ENCODE measurements at places on chromosomes 2 and 18.

DNA sequence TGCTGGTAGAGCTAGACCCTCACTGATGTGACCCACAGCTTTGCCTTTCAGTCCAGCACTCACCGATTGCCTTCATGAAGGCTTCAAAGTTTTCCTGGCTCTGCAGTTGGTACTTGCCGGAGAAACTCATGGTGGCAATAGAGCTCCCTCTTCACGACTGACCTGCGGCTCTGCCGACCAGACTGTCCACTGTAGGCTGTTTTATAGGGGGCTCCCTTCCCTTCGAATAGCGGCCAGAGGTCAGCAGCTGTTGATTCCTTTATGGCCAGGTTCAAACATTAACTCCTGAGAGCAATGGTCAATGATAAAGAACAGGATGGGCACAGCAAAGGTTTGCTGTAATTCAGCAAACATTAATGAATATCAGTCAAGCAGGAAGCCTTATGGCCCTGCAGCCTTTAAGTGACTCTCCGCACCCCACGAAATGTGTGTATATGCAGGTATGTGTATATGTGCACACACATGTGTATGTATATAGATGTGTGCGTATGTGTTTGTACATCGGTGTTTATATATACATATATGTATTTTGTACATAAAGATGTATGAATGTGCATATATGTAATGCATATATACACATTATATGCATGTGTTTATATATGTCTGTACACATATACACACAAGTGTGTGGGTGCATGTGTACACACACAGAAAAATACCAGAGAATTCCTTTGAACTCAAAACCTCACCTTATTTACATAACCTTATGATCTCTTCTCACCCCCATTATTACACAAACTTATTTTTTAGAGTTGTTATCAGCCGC, at the start of gene FABP1:
TSS of gene FABP1 (minus strand) at position 175 of the 766 bp plus-strand sequence. CDS start at position 130, 45 bp downstream.
- no peak for DNase-seq

DNA sequence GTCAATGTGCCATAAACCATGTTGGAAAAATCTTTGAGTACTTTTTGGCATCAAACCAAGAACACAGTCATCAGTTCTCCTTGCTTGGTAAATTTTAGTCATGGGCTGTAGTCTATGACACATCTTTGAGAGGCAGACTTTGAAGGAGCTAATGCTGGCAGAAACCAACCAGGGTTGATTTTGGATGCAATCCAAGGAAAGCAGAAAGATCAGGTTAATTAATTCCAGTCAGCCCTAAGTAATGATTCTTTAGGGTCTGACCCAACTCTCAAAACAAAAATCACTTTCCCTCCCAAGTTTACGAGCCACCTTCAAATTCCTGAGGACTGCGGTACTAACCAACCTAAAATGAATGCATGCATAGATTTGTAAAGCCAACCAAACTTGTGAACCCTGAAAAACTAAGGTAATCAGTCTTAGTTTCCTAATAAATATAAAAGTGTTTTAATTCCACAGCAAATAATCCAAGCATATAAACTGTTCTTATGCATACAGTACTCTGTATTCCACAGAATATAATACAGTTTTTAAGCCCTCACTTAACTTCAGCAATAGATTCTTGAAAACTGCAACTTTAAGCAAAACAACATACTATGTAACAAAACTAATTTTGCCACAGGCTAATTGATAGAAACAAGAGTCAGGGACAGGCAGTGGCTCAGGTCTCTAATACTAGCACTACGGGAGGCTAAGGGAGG, 22.0 kb downstream of the AP1S3 start:
- no peak for DNase-seq

- DNase-seq = no peak
Measured at GRCh38 chr18:13551305-13551603, 175.1 kb downstream of the FAM210A start.

DNA sequence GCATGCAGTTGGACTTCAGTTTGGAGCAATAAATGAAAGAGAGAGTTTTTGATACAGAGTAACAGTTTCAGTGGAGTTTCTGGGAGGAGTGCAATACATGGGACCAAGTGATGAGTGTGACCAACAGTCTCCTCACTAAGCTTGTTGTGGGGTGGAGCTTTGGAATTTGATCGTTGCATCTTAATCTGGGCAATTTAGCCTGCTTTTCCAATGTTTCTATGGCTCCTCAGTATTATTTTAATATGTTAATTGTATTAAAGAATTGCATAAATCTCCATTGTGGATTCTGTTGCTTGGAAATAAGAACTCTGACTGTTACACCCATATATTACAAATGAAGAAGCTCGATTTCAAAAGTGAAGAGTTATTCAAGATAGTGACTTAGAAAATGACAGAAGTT, 446.6 kb upstream of the LRATD1 start:
- no peak for DNase-seq

DNA sequence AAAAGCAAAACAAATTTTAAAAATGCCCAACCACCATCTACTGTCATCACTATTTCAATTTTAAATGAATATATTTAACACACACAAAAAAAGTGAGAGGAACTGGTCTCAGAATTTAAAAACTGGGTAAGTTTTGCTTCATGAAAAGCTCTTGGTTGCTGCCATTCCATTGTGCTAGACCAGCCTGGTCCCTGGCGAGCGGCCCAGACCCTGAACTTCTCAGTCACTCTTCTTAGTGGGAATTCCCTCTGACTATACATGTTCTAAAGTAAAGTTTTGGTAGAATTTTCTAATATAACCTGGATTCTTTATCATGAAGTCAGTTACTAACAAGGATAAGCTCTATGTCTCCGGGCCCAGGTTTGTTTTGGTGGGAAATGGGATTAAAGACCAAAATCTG, 34.8 kb upstream of the TMEM177 start:
- no peak for DNase-seq

- DNase-seq = no peak
Measured at GRCh38 chr18:11666176-11666575, 22.9 kb upstream of the GNAL start.

DNA sequence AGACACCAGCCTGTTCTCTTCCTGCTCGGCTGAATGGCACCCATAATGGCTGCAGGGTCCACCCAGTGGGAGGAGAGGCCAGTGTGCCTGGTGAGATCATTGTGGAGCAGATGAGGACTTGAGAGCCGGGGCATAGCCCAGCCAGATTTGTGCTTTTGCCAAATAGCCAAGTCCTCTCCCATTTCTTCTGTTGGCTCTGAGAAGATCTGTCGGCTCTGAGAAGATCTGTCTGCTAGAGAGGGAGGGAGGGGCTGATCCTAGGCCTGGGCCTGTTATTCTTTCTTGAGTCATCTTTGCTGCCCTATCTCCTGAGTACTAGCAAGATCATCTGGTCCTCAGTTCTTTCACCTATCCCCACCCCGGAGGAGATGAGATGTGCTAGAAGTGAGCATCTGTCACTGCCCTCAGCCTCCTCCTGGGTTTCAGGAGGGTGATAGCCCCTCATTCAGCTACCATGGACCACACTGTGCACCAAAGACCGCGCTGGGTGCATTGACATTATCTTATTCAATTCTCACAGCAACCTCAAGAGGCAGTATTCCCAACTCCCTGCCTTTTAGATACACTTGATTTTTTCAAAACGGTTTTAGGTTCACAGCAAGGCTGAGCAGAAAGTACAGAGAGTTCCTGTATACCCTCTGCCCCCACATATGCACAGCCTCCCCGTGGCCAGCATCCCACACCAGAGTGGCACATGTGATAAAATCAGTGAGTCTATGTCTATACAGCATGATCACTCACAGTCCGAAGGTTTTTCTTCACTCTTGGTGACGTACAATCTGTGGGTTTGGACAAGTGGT, 98.6 kb downstream of the CAPN13 start:
- peak; percentile 39 for DNase-seq

DNA sequence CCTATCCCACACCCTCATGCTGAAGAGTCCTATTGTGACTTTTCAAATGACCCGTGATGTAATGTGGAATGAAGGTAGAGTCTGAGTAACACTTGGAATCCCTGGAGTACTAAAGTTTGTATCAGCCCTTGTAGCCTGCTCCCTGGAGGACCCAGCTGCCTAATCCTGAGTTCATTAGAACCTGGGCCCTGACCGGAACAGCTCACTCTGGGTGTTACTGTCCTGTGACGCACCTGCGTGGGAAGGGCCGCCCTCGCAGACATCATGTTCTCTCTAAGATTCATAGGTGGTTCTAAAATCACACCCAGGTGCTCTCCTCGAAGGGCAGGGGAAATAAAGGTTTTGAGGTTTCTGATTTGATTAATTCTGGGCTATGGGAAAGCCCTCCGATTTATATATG, 62.3 kb downstream of the NCK2 start:
- no peak for DNase-seq

GRCh38 chr2:168002021-168002553, 245.3 kb downstream of the STK39 start:
- DNase-seq = peak; percentile 13

DNA sequence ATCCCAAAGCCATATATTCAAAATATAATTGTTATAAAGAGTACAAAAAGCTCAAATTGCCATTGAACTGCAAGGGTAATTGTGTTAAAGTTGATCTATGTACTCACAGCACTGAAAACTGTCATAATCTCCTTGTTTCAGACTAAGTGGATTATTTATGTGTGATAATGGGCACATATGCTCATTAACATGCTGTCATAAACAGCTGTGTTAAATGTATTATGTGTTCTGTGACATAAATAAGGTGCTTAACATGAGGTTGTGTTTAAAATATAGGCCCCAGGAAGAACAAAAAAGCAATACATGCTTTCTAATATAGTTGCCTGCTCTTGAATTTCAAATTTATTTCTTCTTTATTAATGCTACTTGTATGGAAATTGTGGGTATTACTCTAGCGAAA, 409.5 kb downstream of the DCC start:
- no peak for DNase-seq

DNA sequence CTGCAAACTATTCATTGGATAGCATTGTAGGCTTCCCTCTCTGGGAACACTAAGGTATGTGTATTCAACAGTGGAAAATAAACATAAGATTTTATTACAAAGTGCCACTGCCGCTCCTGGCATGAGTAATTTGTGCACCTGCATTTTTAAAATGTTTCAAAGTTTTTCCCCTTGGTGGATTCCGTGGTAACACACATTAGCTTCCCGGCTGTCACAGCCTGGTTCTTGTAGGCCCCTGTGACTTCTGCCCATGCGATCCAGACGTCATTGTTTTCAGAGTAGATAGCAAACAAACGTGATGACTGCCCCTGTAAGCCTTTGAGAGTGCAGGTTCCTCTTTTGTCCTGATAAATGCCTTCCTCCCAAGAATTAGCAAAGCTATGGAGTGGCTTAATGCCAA, 421.0 kb downstream of the ZNF521 start:
- no peak for DNase-seq

DNA sequence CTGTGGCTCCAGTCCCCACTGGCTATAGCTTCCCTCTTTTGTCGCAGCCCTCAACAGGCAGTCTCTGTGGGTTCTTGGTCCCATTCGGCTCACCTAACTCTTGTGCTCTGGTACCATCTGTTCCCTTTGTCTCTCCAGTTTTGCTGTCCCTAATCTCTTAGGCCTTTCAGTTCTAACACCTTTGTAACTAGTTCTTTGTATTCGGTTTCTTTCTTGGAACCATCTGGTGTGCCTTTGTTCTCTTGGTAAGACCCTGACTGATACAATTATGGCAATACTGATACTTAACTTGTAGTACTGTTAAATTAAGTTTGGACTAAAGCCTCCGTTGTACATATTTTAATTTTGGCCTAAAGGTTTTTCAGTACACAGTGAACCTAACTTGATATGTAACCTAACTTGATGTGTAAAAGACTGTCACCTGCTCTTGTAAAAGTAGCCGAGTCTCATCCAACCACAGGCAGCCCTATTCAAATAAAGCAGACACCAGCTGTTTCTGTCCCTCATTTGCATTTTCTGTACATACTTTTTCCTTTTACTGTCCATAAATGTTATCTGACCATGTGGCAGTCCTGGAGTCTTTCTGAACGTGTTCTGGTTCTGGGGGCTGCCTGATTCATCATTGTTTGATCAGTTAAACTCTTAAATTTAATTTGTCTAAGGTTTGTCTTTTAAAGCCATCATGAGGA, 4.8 kb upstream of the MRPL44 start:
- DNase-seq = no peak

DNA sequence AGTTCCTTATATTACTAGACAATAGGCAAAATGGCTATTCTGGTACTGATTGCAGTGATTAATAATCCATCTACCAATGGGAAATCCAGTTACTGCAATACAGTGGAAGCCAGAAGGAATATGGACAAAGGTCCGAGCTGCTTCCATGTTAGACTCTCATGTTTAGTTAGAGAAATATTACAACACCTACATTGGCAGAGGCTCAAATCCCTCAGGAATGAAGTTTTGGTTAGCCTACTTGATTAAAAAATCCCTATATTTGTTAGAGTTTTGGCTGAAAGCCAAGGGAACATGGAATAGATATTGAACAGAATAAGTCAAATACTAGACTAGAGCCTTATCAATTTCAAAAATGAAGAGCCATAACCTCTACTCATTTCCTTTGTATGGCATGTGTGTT, 48.5 kb downstream of the ARL6IP6 start:
- no peak for DNase-seq

- DNase-seq = no peak
Measured at GRCh38 chr2:199366406-199366805, 91.3 kb downstream of the SATB2 start.

GRCh38 chr2:150403457-150403856, 84.0 kb downstream of the RND3 start:
- no peak for DNase-seq

DNA sequence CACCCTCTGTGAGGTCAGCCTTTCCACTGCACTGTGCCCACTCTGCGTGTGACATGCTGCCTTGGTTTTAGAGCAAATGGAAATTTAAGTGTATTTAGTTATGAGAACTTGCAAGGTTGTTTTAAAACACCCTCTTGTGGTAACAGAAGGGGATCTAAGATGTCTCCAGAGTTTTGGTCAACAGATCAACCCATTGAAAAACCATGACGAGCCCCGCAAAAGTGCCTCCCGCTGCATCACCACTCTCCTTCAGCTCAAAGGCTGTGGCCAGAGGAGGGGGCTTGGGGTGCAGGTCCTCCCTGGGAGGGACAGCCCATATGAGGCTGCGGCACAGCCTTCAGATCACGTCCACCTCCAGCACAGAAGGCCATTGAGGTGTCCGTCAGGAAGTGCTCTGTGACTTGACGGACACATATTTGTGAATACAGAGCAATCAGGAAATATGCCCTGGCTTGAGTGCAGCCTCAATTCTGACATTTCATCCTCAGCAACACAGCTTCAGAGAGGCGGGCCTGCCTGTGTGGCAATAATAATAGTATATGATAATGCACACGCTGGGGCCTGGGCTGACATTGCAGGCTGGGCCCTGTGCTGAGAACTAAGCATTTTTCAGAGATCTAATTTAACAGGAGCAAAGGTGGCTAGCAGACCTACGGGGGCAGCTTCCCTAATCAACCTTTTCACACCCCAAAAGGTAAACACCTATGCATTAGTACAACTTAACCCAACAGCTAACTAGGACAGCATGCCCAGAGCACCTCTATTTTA, 213.9 kb downstream of the ANAPC1 start:
- no peak for DNase-seq

Measured in trophoblast cell (in vitro differentiated cells and primary cell).